ENCODE measurements at places on chromosomes 4 and X. TPM values are rescaled to one million over a fixed set of nuclear protein-coding genes. Genes with fewer than 3 reads are reported as not detected.
A peak's percentile ranks its signal among the peaks of the same experiment; 100 is the strongest.

FAM236D gene
- not detected for total RNA-seq

STOX2 gene
- total RNA-seq = not detected

NHSL2 gene
- total RNA-seq = 0.02 TPM

BANK1 gene
- not detected for total RNA-seq

FAM53A gene
- 1.6 TPM for total RNA-seq

SSX4 gene
- total RNA-seq = 3.0 TPM

IL1RAPL2 gene
- not detected for total RNA-seq

H2BW1 gene
- not detected for total RNA-seq

BEX4 gene
- 149 TPM for total RNA-seq

GRCh38 chr4:106369456-106370060 lies 980 bp upstream of the GIMD1 start:
- peak; percentile 61 for DNase-seq

DNA sequence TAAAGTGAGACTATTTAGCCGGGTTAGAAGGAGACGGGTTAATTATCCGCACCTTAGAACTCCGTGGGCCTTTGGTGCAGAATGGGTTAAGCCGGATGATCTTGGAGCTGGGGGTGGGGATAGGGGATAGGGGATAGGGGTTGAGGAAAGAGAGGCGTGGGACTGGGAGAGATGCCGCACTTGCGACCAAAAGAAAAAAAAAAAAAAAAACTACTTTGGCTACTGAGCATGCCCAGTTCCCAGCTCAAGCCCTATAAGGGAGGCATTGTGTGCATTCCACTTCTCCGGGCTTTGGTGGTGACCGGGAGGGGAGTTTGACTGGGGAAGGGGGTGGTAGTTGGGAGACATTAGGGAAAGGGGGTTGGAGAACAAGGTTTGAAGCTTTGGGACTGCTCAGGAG lies at the start of gene SLITRK4:
TSS of gene SLITRK4 (minus strand) at position 187 of the 400 bp plus-strand sequence. CDS start 4,993 bp downstream, outside the sequence.
- no peak for DNase-seq

DNA sequence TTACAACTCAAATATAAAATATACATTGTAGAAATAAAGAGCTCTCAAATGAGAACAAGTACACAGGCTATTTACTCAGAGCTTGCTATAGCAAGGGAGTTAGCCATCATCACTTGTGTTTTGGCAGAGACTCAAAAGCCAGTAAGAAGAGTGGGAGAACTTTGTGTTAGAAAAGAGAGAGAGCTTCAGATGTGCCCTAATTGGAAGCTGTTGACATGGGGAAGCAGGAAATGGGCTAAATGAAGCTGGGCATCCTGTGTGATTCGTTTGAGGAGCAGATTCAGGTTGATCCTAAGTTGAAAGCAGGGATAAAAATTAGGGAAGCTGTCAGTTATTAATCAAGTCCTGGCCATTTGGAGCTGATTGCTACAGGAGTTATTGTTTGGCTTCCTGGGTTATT lies 207.4 kb upstream of the MAOA start:
- DNase-seq = no peak

DNA sequence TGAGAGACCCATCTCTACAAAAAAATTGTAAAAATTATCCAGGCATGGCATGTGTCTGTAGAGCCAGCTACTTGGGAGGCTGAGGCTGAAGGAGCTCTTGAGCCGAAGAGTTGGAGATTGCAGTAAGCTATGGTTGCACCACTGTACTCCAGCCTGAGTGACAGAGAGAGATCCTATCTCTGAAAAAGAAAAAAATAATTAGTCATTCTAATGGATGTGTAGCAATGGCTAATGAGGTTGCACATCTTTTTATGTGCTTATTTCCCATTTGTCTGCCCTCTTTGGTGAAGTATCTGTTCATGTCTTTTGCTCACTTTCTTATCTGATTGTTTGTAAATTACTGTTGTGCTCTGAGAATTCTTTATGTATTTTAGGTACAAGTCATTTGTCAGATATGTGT lies 19.0 kb upstream of the MAML3 start:
- DNase-seq = no peak

DNA sequence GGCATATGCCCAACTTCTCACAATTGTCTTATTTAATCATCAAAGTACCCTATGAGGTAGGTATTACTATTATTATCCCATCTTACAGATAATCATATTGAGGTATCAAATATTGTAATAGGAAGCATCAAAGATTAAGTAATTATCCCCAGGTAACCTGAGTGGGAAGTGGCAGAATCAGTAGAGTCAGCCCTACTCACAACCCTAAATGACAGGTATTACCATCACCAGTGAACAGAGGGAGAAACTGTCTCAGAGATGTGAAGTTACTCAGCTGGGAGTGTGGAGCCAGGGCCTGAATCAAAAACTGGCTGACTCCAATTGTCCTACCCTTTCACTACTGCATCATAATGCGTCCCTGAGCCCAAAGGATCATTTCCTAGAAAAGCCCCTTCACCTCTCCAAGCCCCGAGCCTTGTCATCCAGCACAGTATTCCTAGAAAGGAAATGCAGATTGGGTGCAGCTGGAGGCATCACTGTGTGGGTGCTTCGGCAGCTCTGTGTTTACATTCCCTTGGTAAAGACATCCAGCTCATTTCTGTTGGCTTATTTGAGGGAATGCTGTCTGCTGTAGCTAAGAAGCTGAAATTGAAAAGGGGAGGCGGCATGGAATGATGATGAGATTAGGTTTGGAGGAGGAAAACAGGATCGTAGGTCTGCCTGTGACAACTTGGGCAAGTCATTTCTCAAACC lies 72.8 kb downstream of the DHX15 start:
- no peak for DNase-seq

GRCh38 chrX:30248854-30249253 lies 1.9 kb downstream of the MAGEB1 start:
- DNase-seq = no peak

DNA sequence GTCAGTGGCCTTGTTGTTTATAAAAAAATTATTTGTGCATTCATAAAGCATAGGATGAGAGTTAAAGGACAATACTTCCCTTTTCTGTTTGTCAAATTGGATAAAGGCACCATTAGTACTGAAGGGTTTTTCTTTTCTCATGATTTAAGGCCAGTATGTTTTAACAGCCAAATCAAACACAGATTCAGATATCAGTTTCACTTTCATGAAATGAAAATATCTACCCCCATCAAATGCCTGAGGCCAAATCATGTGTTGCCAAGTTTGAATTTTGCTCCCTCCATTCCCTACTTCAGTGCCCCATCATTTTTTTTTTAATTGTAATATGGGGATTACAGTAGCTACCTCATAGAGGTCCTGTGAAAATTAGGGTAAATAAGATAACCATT lies 745.9 kb downstream of the RPA4 start:
- no peak for DNase-seq

DNA sequence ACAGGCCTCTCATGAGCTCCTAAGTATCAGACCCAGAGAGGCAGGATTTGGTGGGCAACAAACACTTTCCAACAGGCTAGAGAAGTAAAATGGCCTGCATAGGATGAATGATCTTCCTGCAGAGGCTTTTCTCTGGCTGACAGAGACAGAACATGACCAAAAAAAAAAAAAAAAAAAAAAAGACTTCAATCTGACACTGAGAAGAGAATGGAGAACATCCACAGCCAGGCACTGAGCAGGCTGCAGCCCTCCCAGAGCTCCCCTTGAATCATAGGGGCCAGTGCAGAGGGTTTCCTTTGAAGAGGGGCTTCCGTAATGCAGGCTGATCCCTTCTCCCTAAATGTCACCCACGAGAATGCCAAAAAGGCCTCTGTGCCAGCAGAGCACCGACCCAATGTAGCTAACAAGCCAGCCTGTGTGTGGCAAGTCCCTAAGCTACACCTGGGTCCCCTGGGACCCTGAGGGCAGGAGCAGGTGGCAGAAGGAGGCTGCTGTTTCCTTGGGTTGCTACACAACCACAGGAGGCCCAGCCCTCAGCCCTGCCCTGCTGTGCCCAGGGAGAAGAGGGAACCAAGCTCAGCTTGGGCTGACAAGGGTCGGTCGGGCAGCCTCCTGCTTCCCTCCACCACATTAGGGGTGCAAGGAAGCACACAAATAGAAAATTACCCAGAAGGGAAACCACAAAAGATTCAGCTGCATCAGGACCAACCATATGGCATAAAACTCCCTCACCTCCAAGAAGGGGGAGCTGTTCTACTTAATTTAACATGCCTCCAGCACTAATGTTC lies 55.6 kb downstream of the MAP7D2 start:
- DNase-seq = no peak

- DNase-seq = no peak
Observed at GRCh38 chr4:169121861-169122382, 111.9 kb upstream of the CBR4 start.

DNA sequence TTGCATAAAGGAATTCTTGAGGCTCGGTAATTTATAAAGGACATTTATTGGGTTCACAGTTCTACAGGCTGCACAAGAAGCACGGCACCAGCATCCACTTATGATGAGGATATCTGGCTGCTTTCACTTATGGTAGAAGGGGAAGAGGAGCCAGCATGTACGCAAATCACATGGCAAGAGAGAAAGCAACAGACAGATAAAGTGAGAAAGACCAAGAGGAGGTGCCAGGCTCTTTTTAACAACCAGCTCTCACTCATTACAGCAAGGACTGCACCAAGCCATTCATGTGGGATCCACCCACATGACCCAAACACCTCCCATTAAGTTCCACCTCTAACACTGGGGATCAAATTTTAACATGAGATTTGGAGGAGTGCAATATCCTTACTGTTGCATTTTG lies 1198.2 kb downstream of the ADGRL3 start:
- DNase-seq = no peak

GRCh38 chrX:115709039-115709438 lies 148.1 kb downstream of the PLS3 start:
- DNase-seq = no peak

DNA sequence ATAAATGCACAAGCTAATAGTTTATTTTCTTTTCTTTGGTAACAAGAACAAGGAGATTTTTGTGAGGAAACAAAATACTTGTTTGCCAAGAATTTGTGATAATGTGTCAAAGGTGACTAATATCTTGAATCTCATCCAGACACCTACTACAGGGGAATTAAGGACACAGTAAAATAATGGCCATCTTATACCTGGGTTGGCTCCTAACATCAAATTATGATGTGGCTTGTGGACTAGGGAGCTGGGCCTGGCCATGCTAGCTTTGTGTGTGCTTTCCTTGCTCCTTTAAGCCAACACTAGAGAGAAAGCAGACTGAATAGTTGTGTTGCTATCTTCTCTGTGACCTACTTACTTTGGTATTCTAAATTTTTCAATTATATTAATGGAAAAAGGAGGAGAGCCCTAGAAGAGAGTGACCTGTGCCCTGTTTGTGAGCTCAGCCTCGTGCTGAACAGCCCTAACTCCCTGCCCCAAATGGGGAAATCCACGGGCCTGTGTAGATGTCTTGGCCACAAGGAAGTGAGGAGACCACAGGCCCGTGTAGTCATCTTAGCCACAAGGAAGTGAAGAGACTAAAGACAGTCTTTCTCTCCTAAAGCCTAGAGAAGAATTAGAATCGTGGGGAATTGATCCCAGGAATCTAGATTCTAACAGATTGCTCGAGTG lies 23.3 kb downstream of the ARHGAP24 start:
- no peak for DNase-seq

DNA sequence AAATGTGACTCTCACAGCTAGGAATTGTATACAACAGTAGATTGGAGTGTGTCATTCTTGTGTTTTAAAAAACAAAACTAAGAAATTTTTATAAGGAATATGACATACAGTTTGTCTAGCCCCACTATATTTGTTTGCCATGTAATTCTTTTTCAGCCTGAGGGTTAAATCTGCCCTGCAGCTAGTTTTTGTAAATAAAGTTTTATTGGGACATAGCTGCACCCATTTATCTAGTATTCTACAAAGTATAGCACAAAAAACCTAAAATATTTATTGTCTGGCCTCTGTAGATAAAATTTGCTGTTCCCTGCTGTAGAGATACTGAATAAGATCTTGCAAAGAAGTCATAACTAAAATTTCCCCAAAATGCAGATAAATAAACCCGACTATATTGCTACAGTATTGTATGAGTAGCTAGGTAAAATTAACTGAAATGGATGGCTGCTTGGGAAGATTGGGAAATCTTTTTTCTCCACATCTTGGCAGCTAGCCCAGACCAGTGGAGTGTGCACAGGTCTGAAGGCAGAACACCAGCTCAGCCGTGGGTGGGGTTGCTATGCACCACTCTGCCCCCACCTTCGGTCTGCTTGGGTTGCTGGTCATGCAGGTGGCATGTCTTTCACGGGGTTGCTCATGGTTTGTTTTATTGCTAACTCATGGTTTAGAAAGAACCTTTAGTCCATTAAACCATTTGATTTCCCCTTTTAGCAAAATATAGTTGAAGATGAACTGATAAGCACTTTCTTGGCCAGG lies 127.9 kb downstream of the KLHL8 start:
- peak; percentile 48 for DNase-seq

DNA sequence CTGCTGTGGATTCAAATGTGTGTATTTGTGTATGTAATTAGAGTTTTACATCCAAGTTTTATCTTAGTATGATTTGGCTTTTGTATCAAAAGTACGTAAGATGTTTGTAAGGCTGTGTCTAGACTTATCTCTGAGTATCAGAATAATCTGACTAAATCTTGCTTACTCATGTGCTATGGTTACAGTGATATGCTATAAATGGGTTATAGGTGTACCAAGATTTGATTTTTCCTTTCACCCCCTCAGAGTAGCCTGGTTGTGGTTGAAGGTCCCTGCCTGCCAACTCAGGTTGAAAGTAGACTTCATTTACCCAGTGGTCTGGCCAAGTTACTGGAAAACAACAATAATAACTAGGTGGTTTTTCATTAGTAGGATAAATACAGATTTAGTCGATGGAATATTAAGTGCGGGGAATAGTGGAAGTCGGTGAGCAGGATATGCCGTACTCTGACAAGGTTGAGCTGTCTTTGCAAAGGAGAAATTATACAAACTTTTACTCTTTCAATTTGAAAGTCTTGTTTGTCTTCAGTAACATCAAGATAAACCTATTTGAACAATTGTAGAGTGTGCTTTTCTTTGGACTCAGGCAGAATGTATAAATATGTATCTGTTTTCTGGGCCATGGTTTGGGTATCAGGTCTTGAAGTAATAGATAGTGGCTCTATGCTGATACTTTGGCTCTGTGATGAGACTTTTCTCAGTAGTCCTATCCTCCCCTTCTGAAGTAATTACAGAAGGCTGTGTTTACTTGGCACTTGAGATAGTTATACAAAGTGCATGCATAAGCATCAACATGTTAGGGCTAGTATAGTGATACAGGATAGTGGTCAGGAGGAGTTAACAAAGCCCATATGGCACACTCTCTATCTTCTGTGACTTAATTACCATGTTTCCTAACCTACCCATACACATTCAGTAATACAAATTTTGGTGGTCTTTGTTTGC lies 23.7 kb downstream of the BMP2K start:
- no peak for DNase-seq

GRCh38 chrX:39519030-39519488 lies 578.7 kb downstream of the BCOR start:
- no peak for DNase-seq

DNA sequence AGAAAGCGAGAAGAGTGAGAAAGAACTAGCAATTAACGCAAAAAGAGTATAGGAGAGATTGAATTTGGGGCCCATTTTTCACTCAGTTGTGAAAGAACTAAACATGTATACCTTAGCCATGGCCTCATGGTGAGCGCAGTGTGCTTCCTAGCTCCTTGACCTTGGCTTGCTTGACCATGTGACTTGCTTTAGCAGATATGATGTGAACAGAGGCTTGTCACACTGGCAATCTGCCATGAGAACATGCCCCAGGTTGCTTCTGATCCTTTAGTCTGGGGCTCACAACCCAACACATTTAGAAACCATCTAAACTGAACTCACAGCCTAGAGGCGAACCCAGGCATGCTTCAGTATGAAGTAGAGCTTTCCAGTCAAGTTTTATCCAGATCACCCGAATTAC lies 260.1 kb upstream of the FTHL17 start:
- DNase-seq = no peak

All from K562 (cell line).